ENCODE measurements at places on chromosomes 12 and 14.

GRCh38 chr14:74917646-74918081, 5.4 kb downstream of the RPS6KL1 start:
- no peak for DNase-seq

DNA sequence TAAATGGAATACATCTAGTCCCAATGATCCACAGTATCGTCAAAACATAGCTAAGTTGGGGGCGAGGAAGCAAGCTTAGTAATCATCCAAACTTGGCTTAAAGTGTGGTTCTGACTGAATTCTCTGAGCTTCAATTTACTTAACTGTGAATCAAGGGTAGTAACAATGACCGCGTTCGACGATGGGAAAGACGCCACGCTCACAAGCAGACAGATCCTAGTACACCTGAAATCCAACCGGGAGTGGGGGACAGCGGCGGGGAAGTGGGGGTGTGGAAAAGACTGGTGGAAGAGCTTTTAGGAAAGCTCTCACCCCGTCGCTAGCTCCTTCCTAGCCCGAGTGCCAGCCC, 433 bp downstream of the COX16 start:
- no peak for DNase-seq

- DNase-seq: no peak
These were observed 10.5 kb downstream of the PLD4 start for GRCh38 chr14:104935026-104935650.

DNA sequence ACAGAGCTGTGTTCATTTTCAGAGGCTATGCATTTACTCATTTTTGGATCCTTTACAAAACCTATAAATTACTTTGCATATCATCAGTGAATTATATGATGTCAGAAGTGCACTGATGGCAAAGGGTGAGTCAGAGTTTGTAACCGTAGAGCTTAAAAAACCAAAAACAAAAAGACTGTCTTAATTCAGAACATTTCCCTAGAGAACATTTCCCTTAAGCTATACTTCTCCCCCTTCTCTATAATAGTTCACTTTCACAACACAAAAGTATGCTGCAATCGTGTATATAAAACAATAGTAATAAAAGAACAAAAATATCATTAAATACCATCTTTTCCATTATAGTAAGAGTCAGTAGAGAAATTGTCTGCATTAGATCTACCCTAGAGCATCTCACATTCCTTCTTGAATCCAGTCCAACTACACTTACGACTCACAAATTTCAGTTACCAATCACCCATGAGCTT, 934.9 kb downstream of the LRFN5 start:
- DNase-seq: no peak

- no peak for DNase-seq
These were observed 125.0 kb upstream of the EGLN3 start for GRCh38 chr14:34075826-34076225.

- DNase-seq: no peak
These were observed 71.6 kb downstream of the PDE6H start for GRCh38 chr12:15044471-15044870.

DNA sequence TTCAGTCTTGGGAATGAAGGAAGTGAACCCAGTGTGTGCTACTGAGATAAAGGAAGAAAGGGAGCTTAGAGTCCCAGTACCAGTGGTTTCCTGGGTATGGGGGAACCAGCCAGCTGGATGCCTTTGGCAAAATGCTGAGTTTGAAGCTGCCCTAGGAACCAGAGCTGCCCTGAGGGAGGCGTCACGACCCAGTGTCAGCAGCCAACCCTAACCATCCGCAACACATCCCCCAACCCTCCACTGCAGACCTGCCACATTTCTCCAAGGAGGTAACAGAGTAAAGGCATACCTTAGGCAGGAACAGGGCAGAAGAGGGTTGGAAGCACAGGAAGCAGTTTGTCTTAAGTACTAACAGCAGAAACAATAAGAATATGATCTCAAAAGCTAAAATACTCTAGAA, 28.6 kb downstream of the PRDM4 start:
- no peak for DNase-seq

- DNase-seq: no peak
These were observed 40.1 kb downstream of the RERG start for GRCh38 chr12:15181017-15181683.

DNA sequence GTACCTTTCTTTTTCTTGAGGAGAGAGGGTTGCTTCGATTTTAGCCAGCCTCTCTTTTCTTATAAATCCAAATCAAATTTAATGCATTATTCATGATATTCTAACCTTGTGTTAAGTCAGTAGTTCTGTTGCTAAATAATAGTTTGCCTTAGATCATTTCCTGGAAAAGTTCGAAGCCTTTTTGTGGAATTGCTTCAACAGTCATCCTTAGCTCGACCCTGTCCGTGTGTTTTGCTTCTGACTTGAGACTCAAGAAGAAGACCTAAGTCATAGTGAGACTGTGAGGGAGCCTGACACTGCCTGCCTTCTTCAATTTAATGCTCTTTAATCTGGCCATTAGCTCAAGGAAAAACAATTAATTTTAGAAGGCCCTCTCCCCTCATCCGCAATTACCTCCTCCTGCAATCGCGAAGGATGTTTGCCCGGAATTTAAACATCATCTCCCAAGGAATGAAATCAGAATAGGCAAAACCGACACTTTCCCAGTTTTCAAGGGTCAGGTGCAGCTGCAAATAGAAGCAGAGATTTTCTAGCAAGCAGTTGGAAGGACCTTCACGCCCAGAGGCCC, 453 bp upstream of the SLC4A8 start:
- DNase-seq: no peak

GRCh38 chr14:70770490-70770889, 38.8 kb downstream of the MAP3K9 start:
- DNase-seq: no peak

- no peak for DNase-seq
These were observed 161.7 kb upstream of the RMST start for GRCh38 chr12:97300891-97301290.

- no peak for DNase-seq
These were observed 120.9 kb downstream of the SLC38A6 start for GRCh38 chr14:61101803-61102548.

DNA sequence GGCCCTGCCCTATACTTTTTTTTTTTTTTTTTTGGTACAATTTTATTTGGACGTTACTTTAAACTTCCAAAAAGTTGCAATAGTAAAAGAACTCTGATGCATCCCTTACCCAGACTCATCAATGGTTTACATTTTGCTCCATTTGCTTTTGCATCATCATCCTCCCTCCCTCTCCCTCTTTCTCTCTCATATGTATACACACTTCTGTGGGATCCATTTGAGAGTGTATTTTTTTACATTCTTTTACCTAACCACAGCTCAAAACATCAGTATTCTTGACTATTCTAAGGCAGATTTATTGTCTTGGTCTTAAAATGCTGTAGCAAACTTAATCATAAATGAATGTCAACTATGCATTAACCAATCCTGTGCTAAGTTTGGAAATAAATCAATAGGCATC, 111.6 kb downstream of the PRICKLE1 start:
- DNase-seq: no peak

DNA sequence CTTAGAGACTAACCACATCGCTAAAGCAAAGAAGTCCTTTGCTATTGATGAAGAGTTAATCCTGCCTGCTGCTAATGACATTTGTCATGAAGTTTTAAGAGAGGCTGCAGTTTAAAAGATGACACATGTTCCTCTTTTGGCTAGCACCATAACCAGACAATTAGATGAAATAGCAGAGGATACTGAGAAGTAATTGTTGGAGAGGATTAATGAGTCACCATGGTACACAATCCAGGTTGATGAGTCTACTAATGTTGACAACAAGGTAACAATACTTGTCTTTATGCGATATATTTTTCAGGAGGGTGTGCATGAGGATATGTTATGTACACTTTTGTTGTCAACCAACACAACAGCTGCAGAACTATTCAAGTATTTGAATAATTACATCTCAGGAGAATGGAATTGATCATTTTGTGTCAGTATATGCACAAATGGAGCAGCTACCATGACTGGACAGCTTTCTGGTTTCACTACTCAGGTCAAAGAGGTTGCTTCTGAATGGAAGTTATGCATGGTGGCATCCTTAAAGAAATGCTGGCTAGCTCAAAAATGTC, 56.7 kb downstream of the LRRIQ1 start:
- no peak for DNase-seq

- no peak for DNase-seq
These were observed 302.4 kb downstream of the CACNA1C start for GRCh38 chr12:2355198-2355597.

GRCh38 chr14:63759456-63759855, 31.6 kb upstream of the SGPP1 start:
- no peak for DNase-seq

DNA sequence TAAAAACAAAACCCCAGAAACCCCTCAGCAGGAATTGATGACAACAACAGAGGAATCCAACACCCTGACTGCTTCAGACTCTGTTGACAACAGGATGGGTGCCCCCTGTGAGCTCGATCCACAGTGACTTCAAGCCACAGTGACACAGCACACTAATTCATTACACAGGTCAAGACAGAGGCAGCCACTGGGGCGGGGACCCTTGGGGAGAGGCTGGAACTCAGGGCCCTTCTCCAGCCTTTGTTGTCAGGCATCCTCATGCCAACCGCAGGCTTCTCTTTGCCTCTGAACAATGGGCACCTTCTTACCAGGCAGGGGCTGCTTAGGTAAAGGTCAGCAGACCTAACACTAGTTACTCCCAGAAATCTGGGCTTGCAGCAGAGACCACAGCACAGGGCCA, 37.6 kb downstream of the ACADS start:
- no peak for DNase-seq

DNA sequence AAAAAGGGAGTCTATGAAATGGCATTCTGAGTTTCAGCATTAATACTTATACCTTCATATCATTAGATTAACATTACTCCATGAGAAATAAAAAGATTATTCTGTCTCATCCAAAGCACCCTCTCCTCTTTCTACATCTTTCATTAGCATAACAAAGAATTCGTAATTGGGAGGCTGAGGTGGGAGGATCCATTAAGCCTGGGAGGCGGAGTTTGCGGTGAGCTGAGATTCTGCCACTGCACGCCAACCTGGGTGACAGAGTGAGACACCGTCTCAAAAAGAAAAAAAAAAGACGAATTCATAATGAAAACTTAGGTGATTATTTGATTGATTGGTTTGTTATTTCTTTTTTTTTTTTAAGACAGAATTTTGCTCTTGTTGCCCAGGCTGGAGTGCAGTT, 1.8 kb upstream of the CDK17 start:
- DNase-seq: no peak

DNA sequence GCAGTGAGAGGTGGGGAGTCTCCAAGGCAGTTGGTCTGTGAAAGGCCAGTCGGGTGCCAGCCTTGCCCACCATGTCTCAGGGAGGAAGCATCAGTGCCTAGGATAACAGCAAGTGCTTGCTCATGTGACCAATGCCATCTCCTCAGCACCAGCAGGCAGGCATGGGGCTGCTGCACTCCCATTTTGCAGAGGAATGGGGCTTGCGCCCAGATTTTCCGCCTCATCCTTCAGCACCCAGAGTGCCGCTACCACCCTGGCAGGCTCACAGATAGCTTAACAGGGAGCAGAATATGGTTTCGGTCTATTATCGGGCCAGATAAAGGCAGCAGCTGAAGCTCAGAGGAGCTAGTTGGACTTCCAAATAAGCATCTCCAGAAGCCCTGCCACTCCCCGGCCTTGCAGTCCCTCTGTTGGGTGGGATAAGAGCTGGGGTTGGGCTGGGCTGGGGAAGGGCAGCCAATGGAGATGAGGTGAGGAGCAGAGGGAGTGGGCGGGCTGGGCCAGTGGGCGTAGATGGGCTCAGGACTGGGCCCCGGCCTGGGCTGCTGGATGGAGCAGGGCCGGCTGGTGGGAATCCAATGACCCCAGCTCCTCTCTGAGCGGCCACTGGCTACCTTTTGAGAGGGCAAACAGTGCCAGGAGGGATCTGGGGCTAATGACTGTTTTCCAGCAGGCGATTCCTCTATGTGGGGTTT, 8.4 kb upstream of the KRT80 start:
- no peak for DNase-seq

- DNase-seq: no peak
These were observed 8.5 kb downstream of the STXBP6 start for GRCh38 chr14:25041484-25041883.

DNA sequence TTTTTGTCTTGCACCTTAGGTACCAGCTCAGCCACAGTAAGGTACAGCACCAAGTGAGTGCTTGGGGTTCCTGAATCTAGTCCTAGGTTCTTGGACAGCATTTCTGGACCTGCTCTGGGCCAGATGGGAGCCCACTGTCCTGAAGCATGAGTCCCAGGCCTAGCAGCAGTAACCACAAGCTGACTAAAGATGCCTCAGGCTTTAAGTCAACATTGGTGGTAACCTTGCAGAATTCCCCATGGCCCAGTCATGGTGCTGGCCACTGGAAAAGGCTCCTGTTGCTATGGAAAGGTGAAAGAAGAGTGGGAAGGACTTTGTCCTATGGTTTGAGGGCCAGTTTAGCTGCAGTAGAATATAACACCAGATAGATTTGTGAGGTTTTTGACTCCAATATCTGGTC, 86.9 kb upstream of the CLEC14A start:
- no peak for DNase-seq

GRCh38 chr14:60266021-60266937, 17.3 kb downstream of the PPM1A start:
- no peak for DNase-seq

DNA sequence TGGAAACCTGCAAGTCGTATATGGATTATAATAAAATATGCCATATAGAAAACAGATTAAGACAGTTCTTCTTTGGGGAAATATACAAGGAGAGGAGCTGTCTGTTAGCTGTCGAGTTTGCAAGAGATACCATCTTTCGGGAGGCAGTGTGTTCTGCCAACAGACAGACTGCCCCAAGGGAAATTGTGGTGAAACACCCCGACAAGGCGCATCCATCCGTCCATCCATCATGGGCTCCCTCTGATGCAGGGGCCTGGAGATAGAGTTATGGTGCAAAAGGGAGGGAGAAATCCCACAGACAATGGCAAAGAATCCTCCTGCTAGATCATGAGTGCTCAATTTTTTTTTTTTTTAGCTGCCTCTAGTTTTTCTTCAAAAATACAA, 156.3 kb downstream of the DPF3 start:
- no peak for DNase-seq

DNA sequence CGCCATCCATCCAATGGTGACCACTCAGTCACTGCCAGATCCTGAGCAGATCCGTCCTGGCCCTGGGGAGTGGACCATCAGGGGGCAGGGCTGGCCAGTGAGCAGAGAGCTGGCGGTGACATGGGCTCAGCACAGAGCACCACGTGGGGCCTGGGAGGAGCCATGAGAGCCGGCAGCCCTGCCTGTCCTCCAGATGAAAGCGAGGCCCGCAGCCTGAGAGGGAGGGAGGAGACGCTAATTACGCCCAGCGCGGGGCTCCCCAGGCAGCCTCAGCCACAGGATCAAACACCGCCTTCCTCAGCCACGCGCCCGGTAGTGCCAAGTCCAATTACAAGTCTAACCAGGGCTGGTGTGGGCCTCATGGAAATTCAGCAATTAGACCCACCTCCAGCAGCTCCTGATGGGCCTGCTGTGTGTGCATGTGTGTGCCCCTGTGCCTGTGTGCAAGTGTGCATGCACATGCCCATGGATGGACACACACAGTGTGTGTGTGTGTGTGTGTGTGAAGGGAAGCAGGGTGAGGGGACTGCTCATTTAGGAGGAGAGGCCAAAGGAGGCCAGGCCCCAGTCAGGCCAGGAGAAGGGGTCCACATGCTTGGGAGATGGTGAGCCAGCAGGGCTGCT, 68.0 kb downstream of the KIF26A start:
- DNase-seq: no peak

- no peak for DNase-seq
These were observed 71.1 kb downstream of the EGLN3 start for GRCh38 chr14:33879684-33880286.

Data from NCI-H1436 treated with DMSO at 0.1 percent for 48 hours (cell line).